EL (cell line): ENCODE measurements at places on chromosomes 2 and 18.

GRCh38 chr2:128986026-128986715 is 667.5 kb upstream of the HS6ST1 start:
- DNase-seq, result no peak

DNA sequence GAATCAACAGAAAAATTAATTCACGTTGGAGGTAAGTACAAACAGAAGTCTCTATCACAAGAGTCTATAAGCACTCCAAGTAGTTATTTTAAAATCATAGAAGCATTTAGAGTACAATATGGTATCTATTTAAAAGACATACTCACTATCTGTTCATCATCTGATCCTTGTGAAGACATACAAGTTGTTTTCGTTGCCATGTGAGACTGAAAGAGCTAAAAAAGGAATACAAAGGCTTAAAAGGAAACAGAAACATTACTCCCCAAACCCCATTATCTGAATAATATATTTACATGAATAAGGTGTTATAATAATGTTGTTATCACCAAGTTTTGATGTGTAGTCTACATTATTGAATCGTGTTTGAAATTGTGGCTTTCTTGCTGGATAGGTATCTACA is 20.9 kb downstream of the SEPTIN10 start:
- no peak for DNase-seq

DNA sequence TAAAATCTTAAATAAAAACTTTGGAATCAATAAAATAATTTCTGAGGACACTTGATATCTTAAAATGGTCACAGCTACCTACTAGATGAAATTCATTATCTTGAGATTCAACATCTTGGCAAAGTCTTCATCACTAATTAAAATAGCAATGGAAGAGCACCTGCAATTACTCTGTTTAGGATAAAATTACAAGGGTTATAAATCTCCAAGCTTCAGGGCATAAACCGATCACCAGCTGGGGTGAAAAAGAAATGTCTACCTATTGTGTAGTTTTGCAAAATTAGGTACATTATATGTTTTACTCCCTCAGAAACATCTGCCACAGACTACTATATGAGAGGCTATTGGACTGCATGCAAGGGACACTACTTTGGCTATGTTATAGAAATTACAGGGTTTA is 327.1 kb downstream of the CCDC178 start:
- no peak for DNase-seq

- DNase-seq, result no peak
Measured at GRCh38 chr2:227257820-227258219, 67.2 kb upstream of the MFF start.

GRCh38 chr2:62894966-62895631 is 155.5 kb upstream of the OTX1 start:
- no peak for DNase-seq

GRCh38 chr2:42977270-42978174 is 185.1 kb upstream of the HAAO start:
- DNase-seq, result no peak

- DNase-seq, result no peak
Measured at GRCh38 chr2:240368781-240369331, 66.6 kb upstream of the GPC1 start.

DNA sequence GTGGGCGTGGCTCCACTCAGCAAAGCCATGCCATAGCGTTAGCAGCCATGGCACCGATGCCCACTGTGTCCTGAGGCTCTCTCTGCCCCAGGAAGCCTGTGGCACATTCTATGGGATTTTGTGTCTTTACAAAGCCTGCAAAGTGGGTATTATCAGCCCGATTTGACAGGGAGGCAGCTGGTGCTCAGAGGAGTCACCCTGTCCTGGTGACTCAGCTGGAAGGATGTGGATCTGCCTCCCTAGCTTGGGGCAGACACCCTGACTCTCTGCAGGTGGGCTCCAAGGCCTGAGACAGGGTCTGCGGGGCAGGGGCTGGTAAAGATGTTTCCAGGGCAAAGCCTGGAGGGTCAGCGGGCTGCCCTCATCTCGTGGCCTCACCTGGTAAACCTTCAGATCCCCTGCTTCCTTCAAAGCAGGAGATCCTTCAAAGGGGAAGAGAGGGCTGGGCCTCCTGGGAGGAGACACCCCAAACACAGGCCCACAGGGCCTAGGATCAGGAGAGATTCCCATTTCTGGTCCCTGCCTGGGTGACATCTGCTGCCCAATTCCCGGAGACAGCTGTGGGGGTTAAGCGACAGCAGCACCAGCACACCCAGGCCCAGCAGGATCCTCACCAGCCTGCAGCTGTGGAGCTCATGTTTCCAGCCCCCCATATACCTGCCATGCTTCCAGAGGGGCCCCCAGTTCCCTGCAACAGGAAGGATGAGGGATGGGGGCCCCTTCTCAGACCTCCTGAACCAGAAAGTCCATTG is 3.0 kb upstream of the ASB1 start:
- DNase-seq, result peak; percentile 56

- no peak for DNase-seq
Measured at GRCh38 chr18:49362431-49362830, 98.0 kb downstream of the DYM start.

DNA sequence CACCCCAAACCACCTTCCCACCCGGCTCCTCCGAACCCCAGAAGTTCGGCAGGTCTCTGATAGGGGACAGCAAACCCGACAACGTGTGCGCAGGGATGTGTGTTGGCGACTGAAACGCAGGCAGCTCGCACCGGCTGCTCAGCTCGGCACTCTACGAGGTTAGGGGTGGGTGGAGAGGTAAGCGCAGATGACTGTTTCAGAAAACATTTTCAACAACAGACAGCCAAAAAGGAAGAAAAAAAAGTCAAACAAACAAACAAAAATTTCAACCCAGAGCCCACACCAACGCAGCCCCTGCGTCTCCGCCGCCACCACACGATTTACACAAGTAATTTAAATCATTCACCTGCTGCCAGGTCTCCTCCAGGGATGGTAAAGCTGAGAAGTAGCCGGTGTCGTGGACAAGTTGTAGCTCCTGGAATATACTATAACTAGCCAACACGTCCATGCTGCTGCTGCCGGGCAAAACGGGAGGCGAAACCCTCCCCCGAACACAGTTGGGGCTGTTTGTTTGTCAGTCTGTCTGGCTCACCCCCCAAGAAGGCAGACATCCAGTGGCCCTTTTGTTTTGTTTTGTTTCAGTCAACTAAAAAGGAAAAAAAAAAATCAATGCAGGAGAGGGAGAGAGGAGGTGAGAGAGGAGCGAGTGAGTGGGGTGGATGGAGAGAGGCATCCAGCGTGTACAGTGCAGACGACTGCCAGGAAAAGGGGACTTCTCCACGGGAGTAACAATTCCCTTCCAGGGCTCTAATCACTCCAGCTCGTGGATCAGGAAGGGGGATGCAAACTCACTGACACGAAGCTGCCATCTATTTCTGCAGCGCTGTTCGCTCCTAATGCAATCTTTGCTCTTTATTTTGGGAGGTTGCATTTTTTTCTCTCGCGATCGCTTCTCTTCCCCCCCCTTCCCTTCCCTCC is at the start of gene KLF7:
TSS of gene KLF7 (minus strand) at position 828 of the 918 bp plus-strand sequence. CDS start at position 448, 380 bp downstream.
- DNase-seq, result peak; percentile 49

DNA sequence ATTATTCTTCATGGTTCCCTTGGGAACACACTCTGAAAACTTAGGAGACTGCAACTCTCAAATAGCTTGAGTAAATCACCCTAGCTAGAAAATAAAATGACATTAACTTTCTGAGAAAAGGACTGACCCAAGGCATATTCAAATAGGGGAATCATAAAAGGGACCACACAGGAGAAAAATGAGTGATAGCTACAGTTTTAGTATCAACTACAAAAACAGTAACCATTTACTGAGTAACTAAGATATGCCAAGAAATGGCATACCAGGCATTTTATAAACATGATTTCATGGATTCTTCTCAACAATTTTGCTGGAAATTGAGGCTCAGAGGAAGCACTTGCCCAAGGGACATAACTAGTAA is 84.5 kb downstream of the AFF3 start:
- DNase-seq, result peak; percentile 72

- DNase-seq, result peak; percentile 47
Measured at GRCh38 chr2:189236066-189236465, 56.5 kb upstream of the COL5A2 start.

GRCh38 chr2:10552220-10552870 is 104.2 kb upstream of the ODC1 start:
- no peak for DNase-seq

- DNase-seq, result no peak
Measured at GRCh38 chr2:81481242-81481993, 1176.9 kb upstream of the LRRTM1 start.
